ENCODE measurements at places on chromosomes 11 and 22.
A peak's percentile ranks its signal among the peaks of the same experiment; 100 is the strongest.

- no peak for DNase-seq
Observed at GRCh38 chr11:120211522-120212258, 858 bp downstream of the OAF start.

- DNase-seq, result no peak
Observed at GRCh38 chr11:47589977-47590861, 3.7 kb downstream of the FAM180B start.

- no peak for DNase-seq
Observed at GRCh38 chr11:64677441-64678023, 45.5 kb downstream of the NRXN2 start.

DNA sequence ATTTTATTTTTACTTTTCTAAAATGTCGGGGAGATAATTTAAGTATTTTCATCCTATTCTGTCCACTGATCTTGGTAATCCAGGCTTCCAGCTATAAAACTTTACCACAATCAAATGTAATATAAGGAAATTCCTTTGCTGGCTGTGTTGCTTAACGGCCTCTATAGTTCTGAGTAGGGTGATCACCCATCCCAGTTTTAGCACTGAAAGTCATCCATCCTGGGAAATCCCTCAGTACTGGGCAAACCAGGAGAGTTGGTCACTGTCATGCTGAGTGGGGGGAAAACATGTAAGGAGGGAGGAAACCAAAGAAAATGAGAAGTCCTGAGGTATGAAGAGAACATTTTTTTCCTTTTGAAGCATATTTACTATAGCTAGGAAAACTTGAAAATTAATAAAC lies 12.8 kb upstream of the BACE1-AS start:
- DNase-seq, result no peak

GRCh38 chr22:41576877-41577276 lies 12.8 kb downstream of the PMM1 start:
- DNase-seq, result no peak

GRCh38 chr11:110367571-110367970 lies 62.2 kb upstream of the FDX1 start:
- peak; percentile 29 for DNase-seq

DNA sequence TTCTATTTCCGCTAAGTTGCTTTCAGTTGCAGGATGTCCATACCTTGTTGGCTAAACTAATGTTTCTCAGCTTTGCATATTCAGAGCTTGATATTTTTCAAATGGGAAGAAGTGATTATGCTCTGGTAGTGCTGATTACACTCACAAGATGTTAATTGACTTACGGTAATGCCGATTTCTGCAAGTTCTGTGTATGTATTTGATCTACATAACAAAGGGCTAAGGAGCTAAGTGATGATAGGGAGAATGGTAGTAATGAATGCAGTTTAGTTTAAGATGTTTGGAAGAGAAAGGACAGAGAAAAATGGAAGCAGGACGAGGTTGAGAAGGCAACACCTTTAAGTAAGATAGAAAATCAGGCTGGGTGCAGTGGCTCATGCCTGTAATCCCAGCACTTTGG lies 61.4 kb downstream of the FAM83F start:
- DNase-seq, result no peak

GRCh38 chr11:79314906-79315689 lies 125.7 kb downstream of the TENM4 start:
- DNase-seq, result no peak

DNA sequence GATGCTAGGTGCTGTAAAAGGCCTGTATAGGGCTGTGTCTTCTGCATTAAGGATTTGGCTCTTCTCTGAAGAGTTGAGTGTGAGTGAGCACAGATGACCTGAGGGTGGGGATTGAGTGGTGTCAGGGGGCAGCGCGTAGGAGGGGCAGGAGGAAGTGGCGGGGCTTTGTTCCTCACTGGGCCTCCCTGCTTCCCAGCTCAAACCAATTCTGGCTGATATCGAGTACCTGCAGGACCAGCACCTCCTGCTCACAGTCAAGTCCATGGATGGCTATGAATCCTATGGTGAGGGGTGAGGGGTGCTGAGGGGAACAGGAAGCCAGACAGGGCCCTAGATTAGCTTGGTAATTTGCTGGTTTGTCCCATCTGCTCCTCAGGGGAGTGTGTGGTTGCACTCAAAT lies 9.1 kb downstream of the PHOX2A start:
- DNase-seq, result no peak

- DNase-seq, result no peak
Observed at GRCh38 chr11:121964591-121964990, 151.4 kb downstream of the BLID start.

GRCh38 chr22:45571089-45571488 lies 68.4 kb downstream of the FBLN1 start:
- no peak for DNase-seq

- no peak for DNase-seq
Observed at GRCh38 chr22:40463683-40464082, 93.3 kb downstream of the SGSM3 start.

GRCh38 chr22:45768490-45768889 lies 96.9 kb downstream of the ATXN10 start:
- DNase-seq, result no peak

- DNase-seq, result no peak
Observed at GRCh38 chr11:29293825-29294224, 723.0 kb downstream of the KCNA4 start.

DNA sequence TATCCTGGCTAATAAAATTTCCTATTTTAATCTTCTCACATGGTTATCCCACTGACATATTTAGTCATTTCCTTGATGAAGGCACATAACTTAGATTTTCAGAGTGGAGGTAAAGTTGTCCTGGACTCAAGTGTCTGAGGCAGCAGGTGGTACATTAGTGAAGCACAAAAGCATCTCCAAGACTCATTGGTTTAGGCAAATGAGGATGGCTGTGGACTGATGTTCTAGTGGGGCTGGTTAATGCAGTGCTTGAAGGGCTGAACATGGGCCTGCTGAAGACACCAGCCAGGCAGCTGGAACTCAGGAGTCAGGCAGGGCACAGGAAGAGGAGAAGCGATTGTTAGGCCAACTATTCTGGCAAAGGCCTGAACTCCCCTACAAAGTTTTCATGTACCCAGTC lies 76.3 kb upstream of the SESN3 start:
- no peak for DNase-seq

DNA sequence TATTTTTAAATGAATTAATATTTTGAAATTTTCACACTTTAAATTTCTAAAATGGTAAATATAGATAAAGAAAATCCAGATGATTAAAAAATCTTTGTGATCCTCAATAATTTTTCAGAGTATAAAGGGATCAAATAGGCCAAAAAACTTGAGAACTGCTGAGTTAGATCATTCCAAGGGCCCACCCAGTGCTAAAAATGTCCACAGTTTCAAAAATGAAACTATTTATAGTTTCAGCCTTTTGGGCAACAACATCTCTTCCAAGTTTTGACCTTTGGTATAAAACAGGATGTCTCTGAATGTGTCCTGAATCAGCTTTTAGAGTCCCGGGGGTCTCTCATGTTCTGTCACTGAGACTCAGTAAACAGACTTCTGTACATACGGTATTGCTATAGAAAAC lies 20.9 kb upstream of the BAIAP2L2 start:
- no peak for DNase-seq

- DNase-seq, result no peak
Observed at GRCh38 chr11:9947231-9947864, 283.5 kb downstream of the SWAP70 start.

GRCh38 chr22:39259666-39260065 lies 14.9 kb upstream of the PDGFB start:
- DNase-seq, result no peak

GRCh38 chr11:78420796-78421209 lies 3.2 kb upstream of the GAB2 start:
- peak; percentile 18 for DNase-seq

DNA sequence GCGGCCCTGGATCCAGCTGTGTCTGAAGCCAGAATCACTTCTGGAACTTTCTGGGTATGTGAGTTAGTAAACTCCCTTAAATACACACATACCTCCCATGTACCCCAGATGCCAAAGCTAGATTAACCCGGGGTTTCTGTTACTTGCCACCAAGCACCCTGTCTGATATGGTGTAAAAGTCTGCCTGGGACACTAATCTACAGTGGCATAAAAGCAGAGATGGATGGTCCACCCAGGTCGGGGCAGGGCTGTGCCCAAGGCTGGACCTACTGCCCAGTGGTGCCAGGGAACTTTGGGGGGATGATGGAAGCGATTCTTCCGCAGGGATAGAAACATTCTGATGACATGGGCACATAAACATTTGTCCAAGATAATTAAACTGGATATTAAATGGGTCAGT lies 12.7 kb downstream of the MRGPRF start:
- no peak for DNase-seq

DNA sequence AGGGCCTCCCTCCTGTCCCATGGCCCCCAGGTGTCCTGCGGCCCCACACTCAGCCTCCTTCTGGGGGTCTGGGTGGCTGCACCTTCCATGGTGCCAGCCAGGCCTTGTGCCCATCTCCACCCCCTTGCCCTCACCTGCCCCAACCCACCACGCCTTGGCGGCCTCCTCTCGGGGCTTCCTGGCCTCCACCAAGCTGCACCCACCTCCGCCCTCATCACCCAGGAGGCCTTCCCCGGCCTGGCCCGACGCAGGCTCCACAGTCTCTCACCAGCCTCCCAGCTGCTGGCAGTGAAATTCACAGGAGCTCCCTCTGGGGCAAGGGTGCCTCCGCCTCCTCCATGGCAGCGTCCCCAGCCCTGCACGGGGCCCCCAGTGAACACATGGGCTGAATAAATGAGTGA lies 35.9 kb upstream of the WNT7B start:
- no peak for DNase-seq

GRCh38 chr11:111605681-111606080 lies 3.4 kb downstream of the SIK2 start:
- peak; percentile 39 for DNase-seq

DNA sequence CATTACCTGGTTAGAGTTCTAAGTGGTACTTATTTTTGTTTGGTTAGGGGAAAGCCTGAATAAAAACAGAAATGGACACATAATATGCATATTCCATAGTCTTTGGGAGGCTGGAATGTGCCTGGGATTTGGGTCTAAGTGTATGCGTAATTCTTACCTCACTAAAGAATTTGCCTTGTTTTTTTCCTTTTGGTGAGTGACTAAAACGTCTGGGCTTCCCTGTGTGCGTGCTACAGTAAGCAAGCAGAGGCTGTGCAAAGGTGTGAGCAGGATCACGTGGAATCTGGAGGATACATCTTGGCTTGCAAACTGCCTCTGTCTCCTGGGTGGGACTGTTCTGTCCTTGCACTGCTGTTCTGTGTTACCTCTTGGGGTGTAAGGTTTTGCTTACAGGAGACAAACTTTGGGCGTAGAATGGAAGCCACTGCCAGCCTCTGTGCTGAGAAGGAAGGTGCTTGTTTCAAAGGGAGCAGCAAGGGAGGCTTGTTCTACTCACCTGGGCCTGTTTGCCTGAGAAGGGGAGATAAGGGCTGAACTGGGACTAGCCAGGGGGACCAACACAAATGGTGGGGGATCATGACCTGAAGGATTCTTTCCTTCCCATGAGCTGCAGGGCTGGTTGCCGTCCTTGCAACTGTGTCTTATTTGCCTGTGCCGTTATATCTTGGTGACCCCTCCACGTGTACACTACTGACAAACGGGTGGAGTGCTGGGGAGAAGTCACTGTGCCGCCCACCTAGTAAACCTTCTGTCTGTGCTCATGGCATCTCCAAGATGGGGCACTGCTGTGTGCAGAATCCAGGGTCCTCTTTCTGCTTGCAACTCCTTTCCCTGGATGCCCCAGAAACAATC lies 4.5 kb downstream of the NEAT1 start:
- DNase-seq, result peak; percentile 74

- no peak for DNase-seq
Observed at GRCh38 chr22:37751449-37752188, 54.8 kb downstream of the TRIOBP start.

- DNase-seq, result no peak
Observed at GRCh38 chr11:114395736-114396135, 4.6 kb downstream of the C11orf71 start.

DNA sequence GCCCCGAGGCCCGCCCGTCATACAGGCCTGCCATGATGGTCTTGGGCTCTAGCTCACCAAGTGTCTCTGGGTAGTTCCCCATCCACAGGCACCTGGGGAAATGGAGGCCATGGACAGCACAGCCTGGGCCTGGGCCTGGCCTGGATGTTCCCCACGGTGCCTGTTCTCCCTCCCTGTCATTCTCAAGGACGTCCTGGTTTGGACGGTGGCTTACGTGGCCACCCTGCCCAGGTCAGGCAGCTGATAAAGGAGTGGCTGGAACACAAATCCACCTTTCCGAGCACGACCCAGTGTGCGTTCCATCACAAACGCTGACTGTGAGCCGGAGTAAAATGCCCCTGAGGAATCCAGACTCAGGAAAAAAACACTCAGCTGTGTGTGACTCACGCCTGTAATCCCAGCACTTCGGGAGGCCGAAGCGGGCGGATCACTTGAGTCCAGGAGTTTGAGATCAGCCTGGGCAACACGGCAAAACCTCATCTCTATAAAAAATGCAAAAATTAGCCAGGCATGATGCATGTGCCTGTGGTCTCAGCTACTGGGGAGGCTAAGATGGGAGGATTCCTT lies 41.2 kb upstream of the TESMIN start:
- no peak for DNase-seq

- DNase-seq, result peak; percentile 27
Observed at GRCh38 chr11:61011950-61012736, 40.7 kb downstream of the CD6 start.

DNA sequence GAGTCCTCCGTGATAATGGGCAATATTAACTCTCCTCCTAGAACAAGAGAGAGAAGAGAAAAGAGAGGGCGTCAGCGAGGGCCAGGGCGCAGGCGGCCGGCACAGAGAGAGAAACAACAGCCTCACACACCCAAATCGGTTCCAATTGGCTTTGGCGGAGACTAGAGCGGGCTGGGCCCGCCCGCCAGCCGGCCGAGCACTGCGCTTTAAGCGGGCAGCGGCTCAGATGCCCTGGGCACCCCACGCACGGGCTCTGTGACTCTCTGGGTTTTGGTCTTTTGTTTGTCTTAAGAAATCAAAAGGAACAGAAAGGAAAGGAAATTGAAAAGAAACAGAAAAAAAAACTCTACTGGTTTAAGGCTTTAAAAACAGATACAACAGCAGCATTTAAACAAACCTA lies 17.0 kb downstream of the SLC22A12 start:
- peak; percentile 12 for DNase-seq

DNA sequence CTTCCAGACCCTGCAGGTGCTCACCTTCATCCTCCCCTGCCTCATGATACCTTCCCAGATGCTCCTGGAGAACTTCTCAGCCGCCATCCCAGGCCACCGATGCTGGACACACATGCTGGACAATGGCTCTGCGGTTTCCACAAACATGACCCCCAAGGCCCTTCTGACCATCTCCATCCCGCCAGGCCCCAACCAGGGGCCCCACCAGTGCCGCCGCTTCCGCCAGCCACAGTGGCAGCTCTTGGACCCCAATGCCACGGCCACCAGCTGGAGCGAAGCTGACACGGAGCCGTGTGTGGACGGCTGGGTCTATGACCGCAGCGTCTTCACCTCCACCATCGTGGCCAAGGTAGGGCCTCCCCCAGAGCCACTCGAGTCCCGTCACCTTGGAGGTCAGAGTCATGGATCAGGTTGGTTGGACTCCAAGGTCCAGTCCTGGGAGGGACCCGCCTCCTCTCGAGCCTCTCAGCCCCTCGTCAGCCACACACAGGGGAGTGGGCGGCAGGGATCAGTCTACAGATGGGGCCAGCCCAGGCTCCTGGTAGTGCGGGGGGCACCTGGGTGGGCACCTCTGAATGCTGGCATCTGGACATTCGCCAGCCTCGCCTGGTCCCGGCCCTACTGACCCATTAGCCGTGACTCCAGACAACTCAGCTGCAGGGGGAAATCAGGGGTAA lies 34.8 kb upstream of the SLC22A12 start:
- no peak for DNase-seq

GRCh38 chr22:46967445-46968358 lies 205.3 kb downstream of the TBC1D22A start:
- DNase-seq, result no peak
